IPS DF 6.9 (cell line): ENCODE measurements at places on chromosomes 11 and 22.

- DNase-seq: no peak
Observed at GRCh38 chr22:27959335-27960090, 40.5 kb upstream of the PITPNB start.

DNA sequence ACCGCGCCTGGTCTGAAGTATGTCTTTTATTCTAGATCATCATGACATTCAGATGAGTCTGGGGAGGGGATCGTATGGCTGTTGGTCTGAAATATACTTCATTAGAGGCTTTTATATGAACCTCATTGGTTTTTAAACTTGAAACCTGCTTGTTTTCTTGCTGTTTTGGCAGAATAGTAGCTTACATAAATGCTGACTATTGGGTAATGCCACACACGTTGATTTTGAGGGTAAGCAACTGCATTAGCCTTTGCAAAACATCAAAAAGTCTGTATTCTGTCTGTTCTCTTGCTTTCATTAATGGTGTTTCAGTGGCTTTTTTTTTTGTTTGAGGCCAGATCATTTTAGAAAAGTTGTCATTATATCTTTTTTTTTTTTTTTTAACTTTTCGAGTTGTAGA, 14.2 kb downstream of the PPME1 start:
- DNase-seq: no peak

DNA sequence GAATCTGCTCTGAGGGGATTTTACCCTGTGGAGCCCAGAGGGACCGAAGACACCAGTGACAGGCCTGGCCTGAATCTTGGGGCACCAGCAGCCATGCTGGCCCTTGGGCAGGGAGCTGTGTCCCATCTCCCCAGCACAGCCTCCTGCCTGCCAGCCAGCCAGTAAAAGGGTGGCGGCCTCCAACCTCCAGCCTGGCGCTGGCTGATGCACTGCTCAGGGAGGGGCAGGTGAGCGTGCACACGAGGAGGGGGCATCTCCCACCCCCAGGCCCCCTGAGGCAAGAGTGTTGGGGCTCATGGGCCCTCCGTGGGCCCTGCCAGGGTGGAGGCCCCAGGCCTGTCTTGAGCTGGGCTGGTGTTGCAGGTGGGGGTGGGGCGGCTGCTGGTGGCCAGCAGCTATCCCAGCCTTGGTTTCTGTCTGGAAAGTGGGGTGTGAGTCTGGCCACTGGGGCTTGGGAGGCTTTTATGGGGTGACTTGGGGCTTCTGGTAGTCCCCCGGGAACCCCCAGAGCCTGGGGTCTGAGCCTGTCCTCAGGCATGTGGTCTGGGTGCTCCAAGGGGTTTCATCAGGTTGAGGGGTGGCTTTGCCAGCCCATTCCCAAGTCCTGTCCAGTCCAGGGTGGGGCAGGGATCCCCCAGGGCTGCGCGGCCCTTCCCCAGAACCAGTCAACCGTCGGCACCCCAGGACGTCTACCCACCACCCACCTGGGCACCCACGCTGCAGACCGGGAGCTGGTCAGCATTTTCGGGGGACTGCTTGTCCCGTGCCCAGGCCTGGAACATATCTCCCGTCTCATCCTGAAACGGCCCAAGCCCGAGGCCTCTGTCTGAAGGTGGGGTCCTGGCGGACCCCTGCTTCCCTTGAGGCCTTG, 17.8 kb downstream of the TSPAN4 start:
- DNase-seq: no peak

GRCh38 chr11:22190827-22191463, 1.9 kb upstream of the ANO5 start:
- no peak for DNase-seq

DNA sequence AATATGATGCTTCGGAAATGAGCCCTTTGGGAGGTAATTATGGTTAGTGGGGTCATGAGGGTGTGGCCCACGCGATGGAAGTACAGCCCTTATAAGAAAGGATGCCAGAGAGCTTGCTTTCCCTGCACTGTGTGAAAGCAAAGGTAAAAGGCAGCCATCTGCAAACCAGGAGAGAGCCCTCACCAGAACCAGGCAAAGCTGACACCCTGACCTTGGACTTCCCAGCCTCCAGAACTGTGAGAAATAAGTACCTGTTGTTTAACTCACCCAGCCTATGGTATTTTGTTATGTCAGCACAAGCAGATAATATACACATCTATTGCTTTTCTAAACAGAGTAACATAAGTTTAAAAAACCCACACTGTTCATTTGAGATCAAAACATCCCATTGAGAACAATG, 50.7 kb downstream of the SYN3 start:
- no peak for DNase-seq

GRCh38 chr22:20469110-20469868, 26.3 kb downstream of the KLHL22 start:
- DNase-seq: no peak

DNA sequence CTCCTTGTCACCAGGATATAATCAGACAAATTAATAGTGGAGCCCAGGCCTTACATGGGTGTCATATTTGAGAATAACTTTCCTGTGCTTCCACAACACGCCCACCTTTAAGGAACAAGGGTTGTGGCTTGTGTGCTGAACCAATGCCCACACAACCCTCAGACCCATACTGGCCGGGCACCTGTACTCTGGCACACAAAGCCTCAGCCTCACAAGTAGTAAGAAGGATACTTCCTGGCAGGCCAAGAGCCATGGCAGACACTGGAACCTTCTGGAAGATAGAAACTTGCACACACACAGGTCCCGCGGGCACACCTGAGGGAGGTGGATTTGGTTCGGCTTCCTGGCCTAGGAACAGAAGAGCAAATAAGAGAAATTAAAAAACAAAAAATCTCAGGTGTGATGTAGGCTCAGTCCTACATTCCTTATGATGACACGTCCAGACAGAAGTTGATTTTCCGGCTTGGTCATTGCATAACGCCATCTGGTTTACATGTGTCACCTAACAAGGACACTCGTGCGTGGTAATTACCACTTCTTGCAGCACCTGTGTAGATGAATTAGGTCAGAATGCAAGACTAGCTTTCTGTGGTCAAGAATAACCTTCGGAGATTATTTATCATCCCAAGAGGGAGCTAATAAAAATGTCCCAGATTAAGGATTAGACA, 5.8 kb upstream of the BRD1 start:
- no peak for DNase-seq
